ENCODE measurements at places on chromosomes 13 and 19.

DNA sequence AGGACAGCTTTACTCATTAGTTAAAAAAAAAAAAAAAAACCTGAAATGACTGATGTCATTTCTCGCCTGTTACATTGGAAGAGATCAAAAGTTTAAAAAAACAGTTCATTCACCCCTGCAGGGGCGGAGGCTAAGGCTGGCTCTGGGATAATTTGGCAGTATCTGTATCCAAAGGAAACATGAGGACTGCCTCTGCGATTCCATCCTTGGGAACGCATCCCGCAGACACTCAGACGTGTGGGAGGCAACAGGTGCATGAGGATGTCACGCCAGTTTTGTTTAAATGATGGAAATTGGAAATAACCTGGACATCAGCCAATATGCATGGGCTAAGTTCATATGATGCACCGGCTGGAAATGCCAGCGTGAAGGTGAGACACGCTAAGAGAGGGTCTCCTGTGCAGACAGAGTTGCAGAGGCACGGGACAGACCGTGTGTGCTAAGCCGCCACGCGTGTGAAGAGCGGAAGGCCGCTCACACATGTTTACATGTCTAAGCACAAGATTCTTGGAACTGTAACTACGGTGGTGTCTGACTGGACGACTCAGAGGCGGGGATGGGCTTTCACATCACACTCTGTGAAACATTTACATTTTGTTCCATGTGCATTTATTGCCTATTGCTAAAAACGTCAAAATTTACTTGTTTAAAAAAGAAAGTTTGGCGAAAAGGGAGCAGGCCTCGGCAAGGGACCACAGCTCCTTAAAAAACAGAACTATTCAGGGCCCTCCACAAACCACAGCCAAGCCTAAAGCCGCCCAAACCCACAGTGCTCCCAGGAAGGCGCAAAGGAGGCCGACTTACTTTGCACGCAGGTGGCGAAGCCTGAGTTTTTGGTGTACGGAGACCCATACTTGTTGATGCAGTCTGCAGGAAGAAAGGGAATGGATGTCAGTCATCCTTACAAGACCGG lies 17.9 kb downstream of the GAS6 start:
- DNase-seq = no peak

DNA sequence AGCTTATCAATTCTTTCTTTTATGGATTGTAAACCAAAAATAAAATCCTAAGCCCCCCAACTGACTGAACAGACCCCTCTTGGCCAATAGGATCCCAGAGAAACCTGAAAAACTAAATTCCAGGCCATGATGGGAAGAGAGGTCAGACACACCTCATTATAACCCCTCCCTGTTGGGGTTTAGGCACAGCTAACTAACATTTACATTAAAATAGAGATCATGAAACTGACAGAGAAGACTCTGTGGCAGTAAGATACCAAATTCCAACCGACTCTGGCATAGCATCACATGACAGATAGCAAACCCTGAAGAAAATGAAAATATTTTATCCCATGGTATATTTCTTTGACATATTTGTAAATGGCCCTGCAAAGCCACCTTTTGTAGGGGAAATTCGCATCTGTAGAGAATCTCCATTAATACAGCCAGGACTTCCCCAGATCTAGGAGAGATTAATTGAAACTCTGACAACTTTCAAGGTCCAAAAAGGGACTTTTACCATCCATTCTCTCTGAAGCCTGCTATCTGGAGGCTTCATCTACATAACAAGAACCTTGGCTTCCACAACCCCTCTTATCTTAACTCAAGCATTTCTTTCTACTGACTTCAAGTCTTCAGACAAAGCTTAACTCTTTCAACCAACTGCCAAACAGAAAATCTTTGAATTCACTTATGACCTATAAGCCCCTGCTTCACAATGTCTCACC lies 27.1 kb upstream of the GAS6 start:
- DNase-seq = no peak

- DNase-seq = no peak
Observed at GRCh38 chr13:44833139-44833538, 156.1 kb downstream of the NUFIP1 start.

DNA sequence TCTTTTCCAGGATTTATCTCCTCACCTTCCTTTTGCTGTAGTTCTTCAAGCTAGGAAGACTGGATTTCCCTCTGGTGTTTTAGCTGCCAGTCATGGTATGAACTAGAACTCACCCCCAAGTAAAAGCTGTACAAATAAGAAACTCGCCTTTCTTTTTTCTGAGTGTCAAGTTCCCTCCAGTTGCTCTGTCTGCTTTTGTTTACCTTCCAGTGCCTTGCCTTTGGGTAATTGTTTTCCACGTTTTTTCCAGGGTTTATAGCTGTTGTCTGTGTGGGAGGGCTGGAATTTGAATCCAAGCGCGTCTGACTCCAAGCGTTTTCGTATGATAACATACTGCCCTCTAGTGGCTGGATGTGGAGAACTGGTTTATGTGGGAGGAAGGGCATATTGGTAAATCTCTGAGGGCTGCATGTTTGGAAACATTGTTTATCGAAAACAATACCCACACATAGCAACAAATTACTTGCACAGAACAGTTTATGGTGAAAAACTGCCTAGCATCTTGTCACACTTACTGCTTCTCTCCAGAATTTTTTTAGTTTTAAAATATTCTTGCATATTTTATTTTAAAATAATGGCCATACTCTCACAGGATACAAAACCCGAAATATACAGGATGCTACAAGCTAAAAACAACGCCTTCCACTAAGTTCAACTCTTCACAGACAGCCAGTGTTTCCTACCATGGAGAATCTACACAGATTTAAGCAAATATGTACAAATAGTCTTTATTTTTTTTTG lies 19.2 kb downstream of the RCN3 start:
- DNase-seq = peak; percentile 60

GRCh38 chr19:29503140-29503758 lies 22.5 kb upstream of the VSTM2B start:
- no peak for DNase-seq

- no peak for DNase-seq
Observed at GRCh38 chr19:27762933-27763332, 1450.0 kb downstream of the UQCRFS1 start.

DNA sequence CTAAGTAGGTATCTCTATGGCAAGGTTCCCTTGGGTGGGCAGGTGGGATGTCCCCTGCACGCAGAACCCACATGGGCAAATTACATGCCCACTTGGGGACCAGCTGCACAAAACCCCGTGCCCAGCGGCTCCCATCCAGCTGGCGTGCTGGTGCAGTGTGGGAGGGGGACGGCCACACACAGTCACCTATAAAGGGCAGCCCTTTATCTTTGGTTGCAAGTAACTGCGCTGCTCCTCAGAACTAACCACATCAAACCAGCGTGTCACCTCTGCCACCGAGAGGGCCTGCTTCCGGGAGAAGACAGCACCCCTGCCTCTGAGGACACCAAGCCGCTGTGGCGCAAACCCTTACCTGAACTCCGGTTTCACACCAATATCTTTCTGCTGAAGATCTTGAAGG lies 32.2 kb downstream of the ANKRD27 start:
- DNase-seq = peak; percentile 25

- peak; percentile 1 for DNase-seq
Observed at GRCh38 chr13:36998624-36999041, 507 bp downstream of the ALG5 start.

DNA sequence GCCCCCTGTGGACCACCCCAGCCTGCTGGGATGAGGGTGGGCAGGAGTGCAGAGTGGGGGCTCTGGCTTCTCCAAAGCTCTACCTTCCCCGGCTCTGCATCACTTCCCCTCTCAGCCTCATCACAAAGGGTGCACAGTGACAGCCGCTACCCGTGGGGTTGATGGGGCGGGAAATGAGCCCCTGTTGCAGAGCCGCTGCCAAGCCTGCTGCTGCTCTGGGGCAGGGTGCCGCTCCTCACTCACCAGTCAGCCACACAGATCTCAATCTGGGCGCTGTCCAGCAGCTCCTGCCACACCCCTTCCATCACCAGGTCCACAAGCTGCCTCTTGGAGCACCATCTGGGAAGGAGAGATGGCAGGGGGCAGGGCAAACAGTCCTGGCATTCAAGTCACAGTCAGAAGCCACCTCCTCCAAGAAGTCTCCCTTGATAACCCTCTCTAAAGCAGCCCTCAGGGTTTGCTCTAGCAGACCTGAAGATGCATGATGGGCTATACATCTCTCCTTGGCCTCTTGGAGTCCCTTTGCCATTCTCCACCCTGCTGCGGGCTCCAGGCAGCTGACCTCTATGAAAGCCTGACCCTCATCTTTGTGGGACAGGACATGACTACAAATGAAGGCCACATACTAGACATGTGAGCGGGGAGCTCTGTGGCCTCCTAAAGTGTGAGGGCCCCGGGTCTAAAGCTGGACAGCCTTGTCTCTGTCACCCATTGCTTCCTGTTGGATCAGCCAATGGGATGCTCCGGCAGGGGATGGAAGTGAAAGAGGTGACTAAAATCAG lies 15.7 kb downstream of the MRPS12 start:
- DNase-seq = no peak

DNA sequence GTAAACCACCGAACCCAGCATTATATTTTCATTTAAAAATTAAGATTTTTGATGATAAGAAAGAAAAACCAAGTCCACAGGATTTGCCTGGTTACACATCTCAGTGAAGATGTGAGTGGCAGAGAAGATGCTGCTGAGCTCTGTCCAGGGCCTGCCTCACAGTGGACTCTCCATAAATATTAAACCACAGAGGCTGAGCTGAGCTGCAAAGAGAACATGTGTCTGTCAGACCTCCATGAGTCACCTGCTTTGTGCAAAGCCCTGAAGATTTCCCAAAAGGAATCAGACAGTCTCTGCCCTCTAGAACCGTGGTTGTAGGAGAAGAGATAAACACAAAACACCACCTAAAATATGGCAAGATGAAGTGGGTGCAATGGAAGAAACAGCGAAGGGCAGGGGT lies 127.2 kb upstream of the TSC22D1 start:
- DNase-seq = no peak

DNA sequence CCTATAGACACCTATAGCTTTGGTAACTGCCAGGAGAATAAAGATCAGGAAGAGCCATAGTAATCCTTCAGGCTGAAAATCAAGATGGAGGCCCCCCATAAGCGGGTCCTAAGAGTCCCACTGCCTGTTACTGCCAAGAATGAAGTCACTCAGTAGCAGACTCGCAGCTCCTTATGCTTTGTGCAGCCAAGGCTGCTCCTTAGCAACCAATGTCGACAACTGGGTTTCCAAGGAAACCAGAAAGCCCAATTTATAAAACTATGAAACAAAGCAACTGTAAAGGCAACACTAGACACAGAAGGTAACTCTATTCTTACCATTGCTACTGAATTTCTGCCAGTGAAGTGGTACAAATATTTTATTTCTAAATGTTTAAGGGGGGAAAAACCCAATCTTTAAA lies 56.5 kb downstream of the DCLK1 start:
- DNase-seq = no peak
